ENCODE measurements at places on chromosomes 6 and 20.

DNA sequence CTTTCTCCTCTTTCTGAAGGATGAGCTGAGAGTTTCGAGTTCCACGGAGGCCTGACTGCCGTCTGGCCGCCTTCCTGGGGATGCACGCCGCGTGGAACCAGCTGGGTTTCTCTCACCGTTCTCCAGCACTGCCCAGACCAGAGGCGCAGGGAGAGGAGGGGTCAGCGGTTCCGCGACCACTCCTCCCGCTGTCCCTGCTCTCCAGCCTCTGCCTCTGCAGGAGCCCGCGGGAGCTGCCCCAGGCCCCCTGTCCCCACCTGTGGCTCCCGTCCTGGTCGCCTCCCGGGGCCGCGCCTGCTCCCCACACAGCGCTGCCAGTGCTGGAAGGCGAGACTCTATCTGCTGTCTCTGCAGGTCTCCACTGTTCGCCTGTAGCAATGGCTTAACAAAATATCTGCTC lies 106.8 kb upstream of the AFDN start:
- DNase-seq: no peak

DNA sequence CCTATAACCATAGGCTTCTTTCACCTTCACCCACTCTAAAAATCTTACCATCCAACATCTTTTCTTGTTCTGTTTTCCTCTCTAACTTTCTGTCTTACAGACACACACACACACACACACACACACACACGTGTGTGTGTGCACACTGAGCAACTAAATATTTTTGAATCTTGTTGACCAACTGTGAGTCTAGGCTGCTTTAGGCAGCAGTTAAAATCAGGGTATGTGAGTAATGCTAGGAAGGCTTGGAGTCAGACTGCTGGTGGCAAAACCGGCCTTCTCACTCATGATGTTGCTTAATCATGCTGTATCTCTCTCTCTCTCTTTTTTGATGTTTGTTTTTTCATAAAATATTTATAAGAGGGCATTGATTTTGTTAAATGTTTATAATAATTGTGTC lies 103.1 kb upstream of the TBX18 start:
- DNase-seq: no peak

DNA sequence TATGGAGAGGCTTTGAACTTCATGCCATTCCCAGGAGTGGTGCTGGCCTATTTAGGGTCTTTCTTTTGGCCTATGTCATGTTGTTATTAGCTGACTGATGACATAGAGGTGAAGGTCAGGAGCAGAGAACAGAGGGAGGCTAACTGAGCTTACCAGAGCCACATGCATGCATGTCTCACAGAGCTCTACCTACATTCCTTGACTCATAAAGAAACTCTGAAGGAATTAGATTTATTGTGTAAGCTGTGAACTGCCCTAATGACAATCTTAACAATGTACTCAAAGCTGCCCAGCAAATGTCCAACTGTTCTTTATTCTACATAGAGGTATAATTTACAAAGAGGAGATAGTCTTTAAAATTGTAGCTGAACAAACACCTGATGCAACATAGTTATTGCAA lies 192.7 kb upstream of the CNR1 start:
- DNase-seq: no peak

GRCh38 chr6:15769511-15770018 lies 106.7 kb upstream of the DTNBP1 start:
- DNase-seq: no peak

DNA sequence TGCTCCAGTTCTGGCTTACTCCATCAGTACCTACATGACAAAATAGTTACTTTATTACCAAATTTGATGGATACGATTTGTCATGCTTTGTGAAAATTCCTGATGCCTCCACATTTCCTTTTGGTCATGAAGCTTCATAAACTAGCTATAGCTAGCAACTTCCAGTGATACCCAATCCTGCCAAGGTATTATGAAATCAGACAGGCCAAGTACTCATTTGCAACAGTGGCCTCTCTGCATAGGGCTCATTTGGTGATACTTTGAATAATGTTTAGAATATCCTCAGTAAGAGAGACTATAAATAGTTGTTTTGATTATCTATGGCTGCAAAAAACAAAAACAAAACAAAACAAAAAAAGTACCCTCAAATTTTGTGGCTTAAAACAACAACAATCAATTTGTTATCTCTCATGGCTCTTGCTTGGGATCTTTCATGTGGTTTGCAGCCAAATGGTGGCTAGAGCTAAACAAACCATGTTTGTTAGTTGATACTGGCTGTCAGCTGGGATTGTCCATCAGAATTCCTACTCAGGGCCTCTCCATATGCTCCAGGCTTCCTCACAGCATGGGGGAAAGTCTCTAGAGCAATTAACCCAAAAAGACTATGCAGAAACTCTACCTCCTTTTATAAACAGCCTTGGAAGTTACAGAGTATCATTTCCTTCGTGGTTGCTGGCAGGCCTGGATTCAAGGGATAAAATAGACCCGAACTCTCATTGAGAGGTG lies 10.1 kb upstream of the PRL start:
- DNase-seq: no peak

Measured in AG09319 (cell line).